ENCODE measurements at places on chromosomes 5 and 9.

DNA sequence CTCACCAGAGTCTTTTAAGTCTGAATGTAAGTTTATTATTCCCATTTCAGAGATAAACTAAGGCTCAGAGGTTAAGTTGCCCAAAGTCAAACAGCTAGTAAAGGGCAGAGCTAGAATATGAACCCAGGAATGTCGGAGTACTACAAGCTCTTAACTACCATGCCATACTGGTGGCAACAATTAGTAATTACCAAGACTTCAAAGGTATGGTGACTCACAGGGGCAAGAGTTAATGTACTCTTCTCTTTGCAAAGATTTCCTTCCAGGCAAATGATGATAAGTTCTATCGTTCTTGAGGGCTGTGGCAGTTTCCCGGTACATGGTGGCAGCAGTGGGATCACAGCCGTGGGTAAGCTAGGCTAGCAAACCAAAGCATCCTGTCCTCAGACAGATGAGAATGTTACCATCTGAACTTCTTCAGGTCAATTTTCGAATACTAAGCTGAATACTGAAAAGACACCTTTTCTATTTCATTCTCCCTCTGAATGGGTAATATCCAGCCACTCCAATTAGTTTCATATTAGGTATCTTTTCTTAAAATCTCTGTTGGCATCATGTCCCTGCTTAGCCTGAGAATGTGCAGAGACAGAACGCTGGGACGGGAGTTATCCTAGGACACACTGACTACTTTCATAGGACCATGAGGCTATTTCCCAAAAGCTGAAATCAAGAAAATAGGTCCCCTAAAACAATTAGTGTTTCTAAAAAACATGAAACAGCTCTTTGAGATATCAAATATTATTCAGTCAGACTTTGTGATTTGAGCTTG lies 117.0 kb upstream of the NR5A1 start:
- DNase-seq, result no peak
- no peaks in the 10 kb centered on the region for H3K27me3 ChIP-seq
- no peaks in the 10 kb centered on the region for H3K36me3 ChIP-seq
- no peak overlapping the region for H3K27ac ChIP-seq

- no peak overlapping the region for H3K27ac ChIP-seq
- H3K4me3 ChIP-seq, result no peak overlapping the region
- H3K4me1 ChIP-seq, result no peaks in the 10 kb centered on the region
- no peaks in the 10 kb centered on the region for H3K36me3 ChIP-seq
- DNase-seq, result no peak
- peaks cover 5% of the 10 kb centered on the region for H3K27me3 ChIP-seq
Observed at GRCh38 chr5:154520861-154521453, 42.9 kb upstream of the HAND1 start.

GRCh38 chr9:33921967-33922895 lies 105.3 kb downstream of the UBE2R2 start:
- H3K36me3 ChIP-seq, result peaks cover 85% of the 10 kb centered on the region
- no peaks in the 10 kb centered on the region for H3K27me3 ChIP-seq
- DNase-seq, result no peak
- H3K4me1 ChIP-seq, result peaks cover 2% of the 10 kb centered on the region

DNA sequence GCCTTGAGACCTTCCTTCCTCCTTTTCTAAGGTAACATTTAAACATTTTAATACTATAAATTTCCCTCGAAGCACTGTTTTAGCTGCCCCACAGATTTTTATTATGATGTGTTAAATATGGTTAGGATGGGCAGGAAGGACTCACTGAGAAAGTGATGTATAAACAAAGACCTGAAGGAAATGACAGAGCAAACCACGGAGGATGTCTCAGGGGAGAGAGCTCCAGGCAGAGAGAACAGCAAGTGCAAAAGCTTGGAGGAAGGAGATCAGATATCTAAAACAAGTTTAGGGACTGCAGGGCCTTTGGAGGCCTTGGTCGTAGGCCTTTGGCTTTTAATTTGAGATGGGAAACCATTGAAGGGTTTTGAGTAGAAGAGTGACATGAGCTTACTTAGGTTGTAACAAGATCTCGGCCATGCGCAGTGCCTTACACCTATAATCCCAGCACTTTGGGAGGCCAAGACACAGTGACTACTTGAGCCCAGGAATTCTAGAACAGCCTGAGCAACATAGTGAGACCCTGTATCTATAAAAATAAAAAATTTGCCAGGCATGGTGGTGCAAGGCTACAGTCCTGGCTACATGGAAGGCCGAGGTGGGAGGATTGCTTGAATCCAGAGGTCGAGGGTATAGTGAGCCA lies 35.5 kb upstream of the LRRTM2 start:
- H3K27ac ChIP-seq, result no peak overlapping the region
- DNase-seq, result no peak
- H3K4me1 ChIP-seq, result no peaks in the 10 kb centered on the region

GRCh38 chr9:19138084-19138483 lies 10.8 kb upstream of the PLIN2 start:
- H3K4me3 ChIP-seq, result no peak overlapping the region
- H3K27ac ChIP-seq, result no peak overlapping the region
- H3K27me3 ChIP-seq, result no peaks in the 10 kb centered on the region
- no peaks in the 10 kb centered on the region for H3K36me3 ChIP-seq
- H3K4me1 ChIP-seq, result no peaks in the 10 kb centered on the region

GRCh38 chr5:152933056-152933455 lies 528.0 kb upstream of the NMUR2 start:
- H3K27ac ChIP-seq, result no peak overlapping the region
- no peaks in the 10 kb centered on the region for H3K36me3 ChIP-seq
- H3K4me3 ChIP-seq, result no peak overlapping the region
- no peaks in the 10 kb centered on the region for H3K27me3 ChIP-seq

DNA sequence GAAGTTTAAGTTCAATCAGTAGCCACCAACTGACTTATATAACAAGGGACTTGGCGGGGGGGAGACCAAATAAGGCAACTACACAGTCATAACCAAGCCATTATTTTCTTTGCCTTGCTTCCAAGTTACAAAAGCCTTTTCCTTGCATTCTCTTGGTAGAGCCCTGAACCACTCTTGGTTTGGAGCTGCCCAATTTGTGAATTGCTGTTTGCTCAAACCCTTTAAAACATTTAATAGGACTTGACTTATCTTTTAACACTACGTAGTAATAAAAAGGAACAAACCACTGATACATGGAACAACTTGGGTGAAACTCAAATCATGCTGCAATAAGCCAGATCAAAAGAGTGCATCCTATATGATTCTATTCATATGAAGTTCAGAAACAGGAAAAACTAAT lies 31.7 kb upstream of the MSH3 start:
- H3K36me3 ChIP-seq, result no peaks in the 10 kb centered on the region
- H3K27me3 ChIP-seq, result no peaks in the 10 kb centered on the region
- no peak overlapping the region for H3K4me3 ChIP-seq

DNA sequence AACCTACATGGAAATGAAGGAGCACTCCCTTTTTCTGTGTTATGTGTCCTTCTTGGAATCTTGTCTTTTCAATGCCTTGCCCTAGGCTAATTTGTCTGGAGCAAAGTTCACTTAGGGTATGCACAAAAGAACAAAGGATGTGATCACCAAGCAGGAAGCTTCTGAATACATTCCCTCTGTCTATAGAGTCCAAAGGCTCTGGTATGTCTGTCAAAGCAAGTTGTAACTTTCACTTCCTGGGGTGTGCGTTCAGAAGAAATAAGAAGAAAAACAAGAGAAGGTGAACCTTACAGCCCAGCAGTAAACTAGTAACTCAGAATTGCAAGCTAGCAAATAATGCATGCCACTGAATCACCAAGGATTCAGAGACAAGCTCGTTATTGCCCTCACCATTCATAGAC lies 31.7 kb upstream of the CDH6 start:
- DNase-seq, result no peak
- no peak overlapping the region for H3K4me3 ChIP-seq
- H3K27ac ChIP-seq, result no peak overlapping the region
- no peaks in the 10 kb centered on the region for H3K27me3 ChIP-seq
- H3K36me3 ChIP-seq, result no peaks in the 10 kb centered on the region

DNA sequence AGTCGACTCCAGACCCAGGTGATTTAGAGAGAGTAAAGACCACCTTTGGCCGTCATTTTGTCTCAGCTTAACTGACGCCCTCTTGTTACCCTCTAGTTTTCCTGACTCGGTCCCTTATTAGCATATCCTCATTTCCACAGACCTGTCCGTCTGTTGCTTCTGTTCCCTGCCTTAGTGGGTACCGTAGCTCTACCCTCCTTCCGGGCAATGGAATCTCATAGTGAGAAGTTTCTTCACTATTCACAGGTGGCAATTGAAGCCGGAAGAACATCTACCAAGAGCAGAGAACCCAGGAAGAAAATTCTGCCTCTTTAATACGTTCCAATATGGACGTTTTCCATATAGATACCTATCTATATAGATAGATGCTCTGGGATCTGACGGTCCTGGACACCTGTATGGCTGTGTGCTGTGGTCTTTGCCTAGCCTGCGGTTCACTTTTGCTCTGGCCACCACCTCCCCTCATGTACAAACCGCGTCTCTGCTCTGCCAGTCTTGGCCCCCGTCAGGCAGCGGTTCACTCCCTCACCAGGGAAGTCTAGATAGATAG lies 652 bp upstream of the TMEM161B start:
- H3K27ac ChIP-seq, result peak overlapping the region; percentile 79
- no peaks in the 10 kb centered on the region for H3K27me3 ChIP-seq
- DNase-seq, result no peak
- H3K36me3 ChIP-seq, result no peaks in the 10 kb centered on the region

DNA sequence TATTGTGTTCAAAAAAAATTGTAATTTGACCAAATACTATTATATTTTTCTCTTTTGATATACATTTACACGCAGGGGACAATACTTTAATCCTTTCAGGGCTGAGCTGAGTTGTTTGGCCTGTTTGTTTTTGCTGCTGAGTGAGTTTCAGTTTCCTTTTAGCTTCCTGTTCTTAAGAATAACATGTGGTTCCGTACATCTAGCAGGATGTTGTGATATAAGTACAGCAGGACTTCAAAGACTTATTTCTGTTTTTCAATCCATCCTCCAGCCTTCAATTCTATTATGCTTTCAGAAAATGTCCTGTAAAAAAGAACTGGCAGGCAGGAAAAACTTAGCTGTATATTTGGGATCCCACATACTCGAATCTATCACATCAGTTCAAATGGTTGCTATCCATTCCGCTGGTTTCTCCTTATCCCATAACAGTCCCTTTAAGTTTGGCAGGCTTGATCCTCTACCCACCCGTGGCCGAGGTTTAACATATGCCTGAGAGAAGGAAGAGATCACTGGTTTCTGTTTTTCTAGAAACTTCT lies 1037.3 kb upstream of the ACO1 start:
- no peak for DNase-seq

DNA sequence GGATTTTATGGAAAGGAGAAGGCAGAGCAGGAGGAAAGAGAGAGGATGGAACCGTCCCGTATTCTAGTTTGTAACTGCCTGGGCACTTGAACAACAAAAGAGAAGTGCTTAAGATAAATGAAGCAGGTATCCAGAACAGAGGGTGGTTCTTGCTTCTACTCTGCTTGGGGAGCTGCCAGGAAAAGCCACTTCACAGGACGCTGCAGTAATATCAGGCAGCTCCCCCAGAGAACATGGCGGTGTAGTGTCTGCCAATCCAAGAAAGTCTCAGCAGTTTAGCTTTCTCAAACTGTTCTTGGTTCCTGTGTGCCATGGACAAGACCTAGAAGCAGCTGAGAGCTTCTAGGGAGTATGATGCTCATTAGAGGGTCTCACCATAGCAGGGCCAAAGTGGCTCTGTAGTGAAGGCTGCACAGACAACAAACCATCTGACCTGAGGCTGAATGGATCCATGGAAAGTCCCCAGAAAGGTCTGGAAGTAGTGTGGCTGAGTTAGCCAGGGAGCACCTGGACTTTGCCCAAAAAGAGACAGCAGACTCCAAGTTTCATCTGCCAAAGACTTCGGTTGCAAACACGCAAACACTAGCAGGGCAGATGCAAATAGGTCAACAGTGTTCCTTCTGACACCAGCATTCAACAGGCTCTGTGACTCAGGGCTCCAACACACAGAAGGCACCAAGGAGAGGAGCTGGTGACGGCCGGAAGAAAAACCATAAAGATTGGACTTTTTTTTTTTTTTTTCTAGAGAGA lies 72.2 kb upstream of the TNFSF8 start:
- DNase-seq, result no peak
- no peaks in the 10 kb centered on the region for H3K27me3 ChIP-seq
- H3K27ac ChIP-seq, result no peak overlapping the region
- H3K4me3 ChIP-seq, result no peak overlapping the region
- H3K4me1 ChIP-seq, result no peaks in the 10 kb centered on the region

DNA sequence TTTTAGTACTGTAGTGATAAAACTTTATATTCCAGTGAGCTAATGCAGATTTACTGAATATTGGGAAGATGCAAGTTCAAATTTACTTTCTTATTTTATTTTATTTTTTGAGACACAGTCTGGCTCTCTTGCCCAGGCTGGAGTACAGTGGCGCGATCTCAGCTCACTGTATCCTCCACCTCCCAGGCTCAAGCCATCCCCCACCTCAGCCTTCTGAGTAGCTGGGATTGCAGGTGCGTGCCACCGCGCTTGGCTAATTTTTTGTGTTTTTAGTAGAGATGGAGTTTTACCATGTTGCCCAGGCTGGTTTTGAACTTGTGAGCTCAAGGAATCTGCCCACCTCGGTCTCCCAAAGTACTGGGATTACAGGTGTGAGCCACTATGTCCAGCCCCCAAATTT lies 9.9 kb downstream of the PHAX start:
- peaks cover 36% of the 10 kb centered on the region for H3K36me3 ChIP-seq
- no peak overlapping the region for H3K4me3 ChIP-seq
- H3K27ac ChIP-seq, result no peak overlapping the region
